ENCODE measurements at places on chromosomes 12 and 14. TPM values are rescaled to one million over a fixed set of nuclear protein-coding genes. Genes with fewer than 3 reads are reported as not detected.

DNA sequence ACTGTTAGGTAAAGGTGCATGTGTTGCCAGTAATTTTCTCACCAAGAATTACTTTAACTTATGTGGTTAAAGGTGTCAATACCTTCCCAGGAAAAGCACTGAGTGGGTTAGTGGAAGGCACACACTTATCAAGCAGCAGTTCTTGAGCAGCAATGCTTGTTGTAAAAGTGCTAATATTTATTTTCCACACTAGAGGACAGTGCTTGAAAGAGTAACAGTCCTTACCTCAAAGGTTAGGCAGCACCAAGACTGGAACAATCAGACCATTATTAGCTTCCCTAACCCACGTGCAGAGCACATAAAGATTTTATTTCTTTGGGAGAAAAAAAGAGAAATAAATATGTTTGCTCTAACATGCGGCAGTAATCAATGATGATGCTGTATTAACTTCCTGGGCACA lies 48.8 kb upstream of the KRR1 start:
- DNase-seq: no peak

DNA sequence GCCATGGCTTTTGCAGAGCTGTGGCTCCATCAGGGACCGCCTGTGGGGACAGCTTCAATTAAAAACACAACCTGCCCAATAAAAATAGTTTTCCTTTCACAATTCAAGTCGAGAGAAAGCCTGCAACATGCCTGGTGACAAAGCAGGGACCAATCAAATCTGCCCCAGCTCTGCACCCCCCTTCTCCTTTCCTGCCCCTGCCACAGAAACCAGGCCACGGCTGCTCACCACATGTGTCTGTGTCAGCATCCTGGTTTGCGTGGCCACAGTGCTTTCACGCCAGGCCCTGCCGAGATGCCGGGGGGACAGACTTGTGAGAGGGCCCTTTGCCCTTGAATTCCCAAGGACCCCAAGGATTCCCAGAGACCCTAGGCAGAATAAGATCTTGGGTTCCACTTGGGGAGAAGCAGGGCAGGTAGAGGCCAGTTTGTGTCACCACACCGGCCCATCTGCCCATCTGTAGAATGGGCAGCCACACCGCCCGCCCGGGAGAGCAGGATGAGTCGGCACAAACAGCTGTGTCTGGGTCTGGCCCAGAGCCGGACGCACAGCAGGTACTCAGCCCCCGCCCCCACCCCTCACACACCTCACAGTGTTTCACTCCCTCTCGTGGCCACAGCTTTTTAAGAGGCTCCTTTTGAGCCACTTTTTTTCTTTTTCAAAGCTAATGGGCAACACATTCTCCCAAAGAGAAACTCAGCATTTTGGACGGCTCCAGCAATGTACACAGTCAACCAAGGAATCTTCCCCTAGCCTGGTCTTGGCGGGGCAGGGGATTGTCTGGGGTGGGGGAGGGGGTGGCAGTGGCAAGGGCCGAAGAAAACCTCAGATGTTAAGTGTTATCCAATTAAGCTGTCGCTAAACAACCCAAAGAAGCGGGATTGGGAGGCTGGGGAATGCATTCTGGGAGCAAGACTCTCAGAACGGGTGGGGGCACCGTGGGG lies 41.5 kb downstream of the BCL11B start:
- no peak for DNase-seq

GRCh38 chr12:40104461-40105264 lies 1.2 kb downstream of the SLC2A13 start:
- no peak for DNase-seq

DNA sequence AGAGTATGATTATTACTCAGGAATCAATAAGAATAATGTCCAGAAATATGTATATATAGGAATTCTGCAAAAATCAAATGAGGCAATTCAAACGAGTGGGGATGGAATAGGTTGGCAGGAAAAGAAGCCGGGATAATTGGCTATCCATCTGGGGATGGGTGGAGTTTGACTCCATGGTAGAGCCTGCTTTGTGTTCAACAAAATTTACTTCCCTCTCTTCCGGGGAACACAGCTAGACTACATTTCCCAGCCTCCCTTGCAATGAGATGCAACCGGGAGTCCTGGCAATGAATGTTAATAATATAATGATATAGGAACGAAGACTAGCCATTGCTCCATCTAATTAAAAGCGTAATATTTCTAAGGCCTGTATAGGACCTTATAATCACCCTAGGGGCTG lies 146.6 kb downstream of the EFCAB11 start:
- no peak for DNase-seq

GRCh38 chr14:30883508-30884294 lies 9.3 kb downstream of the COCH start:
- DNase-seq: no peak

- DNase-seq: no peak
Observed at GRCh38 chr12:123807670-123808069, 45.6 kb downstream of the DNAH10 start.

GRCh38 chr14:101834800-101835547 lies 73.5 kb downstream of the PPP2R5C start:
- no peak for DNase-seq

GRCh38 chr12:131101703-131102492 lies 148.2 kb downstream of the ADGRD1 start:
- peak; percentile 24 for DNase-seq

DNA sequence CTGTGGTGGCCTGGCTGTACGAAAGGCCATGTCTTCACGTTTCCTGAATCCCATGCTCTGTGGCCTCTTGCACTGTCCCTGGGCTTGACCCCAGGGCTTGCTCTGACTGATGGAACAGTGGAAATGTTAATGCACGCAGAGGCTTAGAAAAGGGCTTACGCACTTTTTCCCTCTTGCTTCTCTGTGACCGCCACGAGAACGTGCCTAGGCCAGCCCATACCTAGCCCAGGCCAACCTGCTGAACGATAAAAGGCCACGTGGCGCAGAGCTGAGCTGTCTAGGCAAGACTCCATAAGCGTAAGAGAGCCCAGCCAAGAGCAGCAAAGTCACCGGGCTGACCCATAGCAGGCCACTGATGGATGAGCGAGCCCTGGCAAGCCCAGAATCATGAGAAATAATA lies 18.3 kb downstream of the TTC7B start:
- no peak for DNase-seq

- DNase-seq: no peak
Observed at GRCh38 chr12:116183741-116184141, 93.8 kb downstream of the MED13L start.

DNA sequence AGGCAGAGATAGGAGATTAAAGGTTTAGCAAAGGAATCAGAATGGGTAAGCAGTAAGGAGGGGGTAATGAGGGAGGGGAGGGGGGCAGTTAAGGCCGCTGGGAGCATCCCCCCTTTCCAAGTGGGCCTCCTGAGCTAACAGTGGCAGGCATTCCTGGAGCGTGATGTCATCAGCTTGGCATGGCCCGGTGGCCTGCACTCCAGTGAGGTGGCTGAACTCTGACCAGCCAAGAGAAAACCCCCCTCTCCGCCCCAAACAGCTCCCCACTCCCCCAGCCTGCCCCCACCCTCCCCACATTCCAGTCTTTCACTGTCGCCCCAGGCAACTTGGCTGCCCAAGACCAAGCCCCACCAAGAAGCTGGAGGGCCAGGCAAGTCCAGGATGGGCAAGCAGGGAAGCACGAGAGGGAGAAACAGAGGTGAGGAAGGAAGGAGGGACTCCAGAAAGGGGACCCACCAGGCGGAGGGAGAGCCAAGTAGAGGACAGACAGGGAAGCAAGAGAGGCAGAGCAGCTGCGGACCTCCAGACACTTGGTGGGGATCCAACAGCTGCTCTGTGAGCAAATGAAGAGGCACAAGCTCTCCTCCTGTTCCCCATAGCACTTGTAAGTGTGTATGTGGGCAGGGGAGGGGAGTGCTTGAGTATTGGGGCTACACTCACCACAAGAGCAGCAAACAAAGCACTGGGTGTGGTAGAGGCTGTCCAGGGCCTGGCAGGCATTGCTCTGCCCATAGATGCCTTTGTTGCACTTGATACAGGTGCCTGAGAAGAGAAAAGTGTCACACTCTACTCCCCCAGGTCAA lies 4.5 kb downstream of the AJUBA start:
- peak; percentile 78 for DNase-seq

DNA sequence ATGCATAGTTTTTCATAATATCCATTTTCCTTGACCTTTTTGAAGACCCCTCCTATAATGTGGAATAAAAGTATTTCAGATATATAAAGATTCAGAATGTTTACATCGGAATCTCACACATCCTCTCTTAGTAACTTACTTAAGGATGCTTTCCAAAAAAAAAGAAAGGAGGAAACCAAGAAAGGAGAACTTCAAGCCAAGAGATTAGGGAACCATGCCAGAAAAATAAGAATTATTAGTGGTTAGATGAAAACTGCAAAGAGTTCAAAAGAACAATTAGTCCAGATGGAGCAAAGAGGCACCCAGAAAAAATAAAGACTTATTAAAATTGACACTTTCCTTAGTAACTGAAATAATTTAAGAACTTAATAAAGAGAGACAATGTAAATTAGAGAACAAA lies 179.2 kb downstream of the DUSP6 start:
- DNase-seq: no peak

DNA sequence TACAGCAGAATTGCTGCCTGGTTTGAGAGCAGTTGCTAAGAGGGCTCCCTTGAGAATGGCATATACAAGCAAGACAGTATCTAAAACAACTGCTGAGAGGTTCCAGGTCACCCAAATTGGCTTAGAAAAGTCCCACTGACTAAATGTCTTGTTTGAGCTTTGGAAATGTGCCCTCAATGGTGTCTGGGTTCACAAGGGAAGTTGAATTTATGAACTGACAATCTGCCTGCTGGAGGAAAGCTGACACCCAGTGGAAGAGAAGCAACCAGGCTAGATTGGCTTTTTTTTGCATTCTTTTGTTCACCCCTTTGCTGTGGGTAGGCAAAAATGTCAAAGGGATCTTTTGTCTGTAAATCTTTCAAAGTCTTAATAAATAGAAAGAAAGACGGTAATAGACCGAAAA lies 44.6 kb upstream of the NPFF start:
- DNase-seq: no peak

DNA sequence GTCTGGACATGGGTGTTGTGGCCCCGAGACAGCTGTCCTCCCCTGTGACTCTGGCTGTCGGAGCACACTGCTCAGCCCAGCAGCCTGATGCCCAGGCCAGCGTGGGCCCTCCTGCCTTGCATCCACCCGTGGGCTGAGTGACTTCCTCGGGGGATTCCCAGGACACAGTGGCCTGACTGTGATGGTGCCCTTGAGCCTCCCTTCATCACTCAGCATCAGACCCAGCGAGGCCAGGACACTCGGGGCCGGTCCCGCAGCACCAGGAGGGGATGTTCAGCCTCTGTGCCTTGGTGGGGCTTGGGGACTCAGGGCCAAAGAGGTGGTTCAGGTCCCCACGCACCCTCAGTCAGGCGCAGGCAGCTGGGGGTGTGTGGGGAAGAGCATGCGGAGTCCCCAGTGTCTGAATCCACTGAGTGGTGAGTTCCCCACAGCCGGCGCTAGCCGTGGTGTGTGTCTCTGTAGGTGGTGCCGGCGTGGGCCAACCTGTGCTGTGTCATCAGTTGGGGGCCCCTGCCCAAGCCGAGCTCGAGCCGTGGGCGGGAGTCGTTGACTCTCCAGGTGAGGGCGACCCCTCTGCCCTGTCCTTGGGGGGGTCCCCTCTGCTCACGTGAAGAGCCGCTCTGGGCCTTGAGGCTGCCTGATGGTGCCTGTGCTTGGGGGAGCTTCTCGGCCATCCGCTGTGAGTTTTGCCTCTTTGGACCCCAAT lies 185.8 kb downstream of the ADGRD1 start:
- peak; percentile 51 for DNase-seq

DNA sequence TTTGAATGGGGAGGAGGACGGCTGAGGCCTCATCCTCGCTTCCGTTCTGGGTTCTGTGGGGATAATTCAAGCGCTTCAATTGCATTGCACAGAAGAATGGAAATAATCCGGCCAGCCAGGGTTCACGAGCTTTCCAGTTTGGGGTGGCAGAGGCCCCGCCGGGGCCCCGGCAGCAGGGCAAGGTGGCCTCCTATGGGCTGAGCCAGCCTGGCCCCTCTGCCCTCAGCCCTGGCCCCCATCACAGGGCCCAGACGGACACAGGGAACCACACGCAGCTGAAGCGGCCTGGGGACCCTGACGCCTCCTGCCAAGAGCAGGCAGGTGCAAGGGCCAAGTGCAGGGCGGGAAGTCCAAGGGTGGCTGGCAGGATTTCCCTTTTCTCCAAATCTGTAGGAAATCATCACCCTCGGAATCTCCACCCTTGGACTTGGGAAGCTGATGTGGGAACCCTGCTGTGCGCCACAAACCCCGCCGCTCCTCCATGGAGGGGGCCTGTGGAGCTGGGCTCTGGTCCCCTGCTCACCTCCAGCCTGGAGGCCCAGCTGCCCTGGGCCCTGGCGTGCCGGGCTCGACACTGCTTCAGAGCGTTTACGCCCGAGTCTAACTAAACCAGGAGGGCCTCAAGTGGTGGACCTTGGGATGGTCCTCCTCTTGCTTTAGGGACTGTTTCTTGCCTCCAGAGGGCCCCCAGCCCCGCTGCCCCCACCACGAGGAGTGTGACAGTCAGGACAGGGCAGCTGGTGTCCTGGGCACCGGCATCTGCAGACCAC lies 78.4 kb downstream of the MOK start:
- DNase-seq: no peak

DNA sequence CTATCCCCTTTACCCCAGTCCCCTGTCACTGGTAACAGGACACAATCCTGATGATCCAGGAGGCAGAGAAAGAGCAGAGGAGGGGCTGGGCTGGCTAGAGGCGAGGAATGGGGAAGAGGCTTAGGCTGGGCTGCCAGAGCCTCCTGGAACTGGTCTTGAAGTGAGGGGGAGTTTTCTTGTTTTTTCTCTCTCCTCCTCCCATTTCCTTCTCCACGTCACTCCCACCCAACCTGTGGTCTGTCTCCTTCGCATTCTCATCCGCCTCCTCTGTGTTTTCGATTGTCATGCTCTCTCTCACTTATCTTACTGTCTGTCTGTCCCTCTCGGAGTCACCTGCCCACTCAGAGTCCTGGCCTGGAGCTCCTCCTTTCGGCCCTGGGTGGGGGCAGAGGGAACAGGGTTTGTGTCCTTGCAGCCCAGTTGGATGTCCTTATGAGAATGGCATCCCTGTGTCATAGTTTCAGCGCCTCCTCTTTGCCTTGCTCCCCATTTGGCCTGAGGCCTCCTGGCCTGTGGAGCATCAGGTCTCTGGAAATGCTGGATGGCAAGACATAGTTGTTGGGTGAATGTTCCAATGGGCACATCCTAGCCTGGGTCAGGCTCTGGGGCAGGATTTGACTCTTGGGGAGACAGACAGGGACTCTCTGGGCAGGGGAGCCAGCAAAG lies 3.4 kb upstream of the KRT80 start:
- DNase-seq: no peak

- DNase-seq: peak; percentile 92
Observed at GRCh38 chr12:49538510-49539403, at the start of gene KCNH3. KCNH3 (plus strand) TSS chr12:49539030; CDS start chr12:49539417, 387 bp downstream.

ACVRL1 gene
- 19.8 TPM for total RNA-seq

PRPH gene
- 1.8 TPM for total RNA-seq

CPNE6 gene
- not detected for total RNA-seq

DPF3 gene
- 25.9 TPM for total RNA-seq

CCDC60 gene
- 0.14 TPM for total RNA-seq

TMEM179 gene
- 2.2 TPM for total RNA-seq

BMAL2 gene
- total RNA-seq: 2.7 TPM

PZP gene
- 0.47 TPM for total RNA-seq

ADAMTS20 gene
- not detected for total RNA-seq

TMX1 gene
- total RNA-seq: 9.9 TPM

IGF1 gene
- total RNA-seq: 9.3 TPM

P3H3 gene
- 19.7 TPM for total RNA-seq
